ENCODE measurements at places on chromosomes 12 and 14.

- no peak for DNase-seq
Observed at GRCh38 chr14:103696070-103696402, 19.2 kb downstream of the XRCC3 start.

GRCh38 chr12:2580821-2581220 is 213.9 kb upstream of the FKBP4 start:
- DNase-seq = no peak

GRCh38 chr14:91125271-91125660 is 11.4 kb downstream of the DGLUCY start:
- no peak for DNase-seq

- DNase-seq = no peak
Observed at GRCh38 chr14:102241147-102241546, 63.8 kb downstream of the MOK start.

DNA sequence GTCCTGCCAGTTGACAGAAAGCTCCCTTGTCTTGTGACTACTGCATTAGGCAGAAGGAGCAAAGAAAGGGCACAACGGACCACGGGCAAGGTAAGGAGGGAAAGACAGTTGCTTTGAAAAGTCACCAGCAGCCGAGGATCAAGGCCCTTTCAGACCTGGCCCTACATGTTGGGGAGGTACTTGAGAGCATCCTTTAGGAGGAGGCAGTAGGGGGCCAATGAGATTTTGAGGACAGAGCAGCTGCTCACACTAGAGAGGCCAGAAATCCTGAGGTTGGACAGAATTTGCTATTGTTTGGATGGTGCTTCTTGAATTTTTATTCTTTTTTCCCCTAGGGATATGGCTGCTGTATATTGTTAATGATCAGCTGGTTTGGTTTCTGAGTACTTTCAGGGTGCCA is 135.5 kb upstream of the PZP start:
- no peak for DNase-seq

DNA sequence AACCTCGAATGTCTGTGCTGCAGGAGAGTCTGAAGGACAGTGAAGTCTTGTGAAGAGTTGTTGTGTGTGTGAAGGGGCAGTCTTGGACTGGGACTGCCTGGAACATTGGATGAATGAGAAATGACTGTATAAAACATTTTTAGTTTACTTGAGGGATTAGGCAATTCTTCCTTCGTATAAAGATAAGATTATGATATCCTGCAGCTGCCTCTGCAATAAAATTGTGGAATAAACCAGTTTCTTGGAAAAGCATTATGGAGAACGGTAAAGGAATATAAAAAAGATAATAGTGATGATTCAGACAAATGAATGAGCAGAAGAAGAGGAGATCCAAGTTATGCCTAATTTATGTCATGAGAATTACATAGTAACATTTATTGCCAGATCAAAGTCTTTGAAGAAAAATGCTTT is 30.9 kb upstream of the LUM start:
- no peak for DNase-seq

- no peak for DNase-seq
Observed at GRCh38 chr12:109389146-109389545, 41.4 kb downstream of the MYO1H start.

GRCh38 chr12:9888665-9889273 is 7.5 kb downstream of the KLRF2 start:
- DNase-seq = no peak

GRCh38 chr12:75724928-75725312 is 213.5 kb upstream of the KRR1 start:
- DNase-seq = no peak

GRCh38 chr12:4850857-4851380 is 58.8 kb upstream of the KCNA1 start:
- no peak for DNase-seq

- DNase-seq = no peak
Observed at GRCh38 chr14:77620222-77620870, 3.9 kb upstream of the SPTLC2 start.

DNA sequence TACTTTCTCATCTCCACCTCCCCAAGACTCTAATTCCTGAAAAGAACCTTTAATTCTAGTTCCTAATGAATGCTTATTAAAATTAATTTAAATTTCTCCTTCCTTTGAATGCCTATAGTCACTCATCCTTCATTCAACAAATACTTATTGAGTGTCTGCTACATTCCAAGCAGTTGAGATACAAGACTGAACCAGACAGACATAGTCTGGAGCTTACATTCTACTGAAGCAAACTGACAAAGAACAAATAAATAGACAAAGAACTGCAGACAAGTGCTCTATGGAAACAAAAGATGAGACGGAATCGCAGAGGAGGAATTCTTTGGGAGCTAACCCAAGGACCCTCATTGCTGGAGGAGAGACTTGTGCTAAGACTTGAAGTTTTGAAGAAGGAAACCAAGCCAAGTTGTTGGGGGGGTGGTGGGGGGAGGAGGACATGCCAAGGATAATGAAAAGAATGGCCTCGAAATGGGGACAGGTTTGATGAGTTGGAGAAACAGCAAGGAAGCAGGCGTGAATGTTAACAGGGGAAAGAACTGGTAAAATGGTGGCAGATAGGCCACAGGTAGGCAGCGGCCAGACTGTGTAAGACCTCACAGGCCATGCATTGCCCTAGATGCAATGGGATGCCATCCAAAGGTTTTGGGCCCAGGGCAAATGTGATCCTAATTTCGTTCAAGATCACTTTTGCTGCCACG is 9.7 kb upstream of the TDG start:
- DNase-seq = no peak

DNA sequence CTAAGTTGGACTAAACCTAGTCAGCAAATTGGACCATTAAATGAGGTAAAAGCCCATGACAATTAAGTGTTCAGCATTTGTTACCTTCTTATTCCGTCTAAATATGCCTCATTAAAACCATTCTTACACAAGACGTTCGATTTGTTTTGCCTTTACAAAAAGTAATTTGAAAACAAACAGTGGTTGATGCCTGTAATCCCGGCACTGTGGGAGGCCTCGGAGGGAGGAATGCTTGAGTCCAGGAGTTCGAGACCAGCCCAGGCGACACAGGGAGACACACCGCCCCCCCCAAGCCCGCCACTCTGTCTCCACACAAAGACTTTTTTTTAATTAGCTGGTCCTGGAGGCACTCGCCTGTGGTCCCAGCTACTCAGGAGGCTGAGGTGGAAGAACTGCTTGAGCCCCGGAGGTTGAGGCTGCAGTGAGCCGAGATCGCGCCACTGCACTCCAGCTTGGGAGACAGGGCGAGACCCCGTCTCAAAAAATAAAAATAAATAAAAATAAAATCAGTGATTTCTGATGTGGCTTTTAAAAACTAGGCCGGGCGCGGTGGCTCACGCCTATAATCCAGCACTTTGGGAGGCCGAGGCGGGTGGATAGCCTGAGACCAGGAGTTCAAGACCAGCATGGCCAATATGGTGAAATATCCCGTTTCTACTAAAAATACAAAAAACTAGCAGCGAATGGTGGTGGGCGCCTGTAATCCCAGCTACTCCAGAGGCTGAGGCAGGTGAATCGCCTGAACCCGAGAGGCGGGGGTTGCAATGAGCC is 856 bp upstream of the EIF4B start:
- no peak for DNase-seq

- no peak for DNase-seq
Observed at GRCh38 chr12:73124480-73124879, 852.3 kb downstream of the TRHDE start.
